Transverse colon (tissue), 4 donors: ENCODE measurements at places on chromosomes 5 and 9. TPM values are rescaled to one million over a fixed set of nuclear protein-coding genes. Genes with fewer than 3 reads are reported as not detected.

Gene IL33
- total RNA-seq = 25.1 TPM

Gene TMEM8B
- total RNA-seq = 7.8 TPM

- DNase-seq = no peak
These were observed 216.1 kb downstream of the FSTL4 start for GRCh38 chr5:133396187-133396741.

DNA sequence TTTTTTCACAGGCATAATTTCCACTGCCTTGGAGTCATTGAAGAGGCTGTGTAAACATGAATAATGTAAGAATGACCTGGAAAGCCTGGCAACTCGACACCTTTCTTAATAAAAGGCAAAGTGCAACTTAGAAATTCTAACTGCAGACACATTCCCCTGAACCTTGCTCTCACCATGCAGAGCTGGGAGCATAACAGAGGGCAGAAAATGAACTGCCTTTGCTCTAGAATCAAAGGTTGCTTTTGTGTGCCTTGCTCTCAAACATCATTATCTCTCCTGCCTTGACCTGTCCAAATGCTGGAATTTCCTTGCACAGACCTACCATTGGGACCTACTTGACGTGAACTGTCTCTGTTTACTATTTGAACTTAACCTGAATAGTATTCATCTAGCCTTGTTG, 462.0 kb upstream of the ZNF462 start:
- DNase-seq = no peak

DNA sequence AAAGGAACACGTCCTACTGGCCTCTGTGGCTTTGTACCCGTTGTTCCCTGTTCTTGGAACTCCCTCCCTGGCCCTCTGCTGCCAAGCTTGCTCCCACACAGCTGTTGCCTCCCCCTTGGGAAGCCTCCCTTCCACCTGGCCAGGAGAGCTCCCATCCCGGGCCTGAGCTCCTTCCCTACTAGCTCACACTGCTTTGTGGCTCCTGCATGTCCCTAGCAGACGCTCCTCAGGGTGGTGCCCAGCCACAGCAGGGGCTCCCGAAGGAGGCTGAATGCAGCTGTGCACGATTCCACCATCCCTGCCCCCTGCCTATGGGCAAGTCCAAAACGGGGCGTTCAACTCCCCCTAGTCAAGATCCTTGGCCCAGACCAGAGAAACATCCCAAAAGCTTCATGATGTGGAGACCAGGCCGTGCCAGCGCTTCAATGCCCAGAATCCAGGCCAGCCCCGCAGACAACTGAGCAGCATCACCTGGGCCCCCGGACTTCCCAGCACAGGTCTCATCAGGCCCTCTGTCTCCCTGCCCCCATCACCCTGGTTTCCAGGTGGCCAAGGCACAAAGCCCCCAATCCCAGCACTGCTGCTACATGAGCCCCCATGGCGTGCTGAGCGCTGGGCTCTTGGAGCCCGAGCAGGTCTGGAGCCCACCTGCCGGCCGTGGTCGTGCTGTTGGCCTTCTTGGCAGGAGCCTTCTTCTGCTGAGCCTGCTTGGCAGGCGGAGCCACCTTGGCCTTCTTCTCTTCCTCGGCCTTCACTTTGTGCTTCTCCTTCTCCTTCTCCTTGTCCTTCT, 14.3 kb downstream of the BRD3OS start:
- no peak for DNase-seq

DNA sequence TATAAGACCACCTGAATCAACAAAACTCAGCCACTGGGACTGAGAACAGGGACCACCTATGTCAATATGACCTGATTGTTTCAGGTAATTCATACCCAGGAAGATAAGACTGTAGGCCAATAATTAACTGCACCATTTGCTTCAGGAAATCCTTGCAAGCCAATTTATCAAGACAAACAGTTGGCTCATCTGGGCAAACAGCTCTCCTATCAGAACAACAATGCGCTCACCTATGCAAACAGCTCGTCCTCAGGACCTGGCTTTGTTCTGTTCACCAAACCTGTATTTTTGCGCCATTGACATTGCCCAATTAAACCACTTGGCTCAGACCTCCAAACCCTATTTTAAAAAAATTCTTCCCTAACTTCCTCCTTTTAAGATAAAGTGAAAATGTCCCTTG, 92.3 kb upstream of the MARCHF11 start:
- no peak for DNase-seq
